ENCODE measurements at places on chromosomes 1 and 21. TPM values are rescaled to one million over a fixed set of nuclear protein-coding genes. Genes with fewer than 3 reads are reported as not detected.

Gene WNT9A
- 0.83 TPM for total RNA-seq

DNA sequence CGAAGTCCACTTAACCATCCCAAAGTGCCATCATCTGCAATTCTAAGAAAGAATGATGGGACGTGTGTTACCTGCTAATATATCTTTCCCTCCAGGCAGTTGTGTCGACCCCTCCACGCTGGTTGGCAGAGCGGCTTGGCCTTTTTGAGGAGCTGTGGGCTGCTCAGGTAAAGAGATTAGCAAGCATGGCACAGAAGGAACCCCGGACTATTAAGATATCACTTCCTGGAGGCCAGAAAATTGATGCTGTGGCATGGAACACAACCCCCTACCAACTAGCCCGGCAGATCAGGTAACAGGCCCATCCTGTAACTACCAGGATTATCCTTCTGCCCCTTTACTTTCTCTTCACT lies 520 bp downstream of the TARS2 start:
- H3K27ac ChIP-seq = peak overlapping the region; percentile 87
- H3K27me3 ChIP-seq = no peaks in the 10 kb centered on the region
- peaks cover 26% of the 10 kb centered on the region for H3K4me1 ChIP-seq
- H3K36me3 ChIP-seq = peaks cover 23% of the 10 kb centered on the region
- DNase-seq = peak; percentile 54

GRCh38 chr1:7953850-7954609 lies 7.5 kb upstream of the PARK7 start:
- H3K36me3 ChIP-seq = no peaks in the 10 kb centered on the region
- peaks cover 8% of the 10 kb centered on the region for H3K4me1 ChIP-seq
- DNase-seq = peak; percentile 98
- H3K27ac ChIP-seq = peak overlapping the region; percentile 84
- no peaks in the 10 kb centered on the region for H3K27me3 ChIP-seq
- peak overlapping the region; percentile 52 for H3K4me3 ChIP-seq

GRCh38 chr1:147794570-147794969 lies 34.2 kb upstream of the GJA5 start:
- H3K4me1 ChIP-seq = no peaks in the 10 kb centered on the region
- no peaks in the 10 kb centered on the region for H3K36me3 ChIP-seq
- no peak overlapping the region for H3K4me3 ChIP-seq
- no peaks in the 10 kb centered on the region for H3K27me3 ChIP-seq

Gene NBPF4
- total RNA-seq = 0.33 TPM

GRCh38 chr1:16905110-16905867 lies 9.5 kb downstream of the RNU1-2 start:
- no peaks in the 10 kb centered on the region for H3K27me3 ChIP-seq
- H3K4me1 ChIP-seq = peaks cover 25% of the 10 kb centered on the region
- peak overlapping the region; percentile 92 for H3K27ac ChIP-seq
- peak overlapping the region; percentile 39 for H3K4me3 ChIP-seq
- no peak for DNase-seq

GRCh38 chr1:198678901-198679329 lies 40.1 kb downstream of the PTPRC start:
- H3K4me1 ChIP-seq = peaks cover 100% of the 10 kb centered on the region
- H3K4me3 ChIP-seq = no peak overlapping the region
- no peaks in the 10 kb centered on the region for H3K27me3 ChIP-seq

Gene CAMK1G
- 12.2 TPM for total RNA-seq

- no peaks in the 10 kb centered on the region for H3K27me3 ChIP-seq
- peak; percentile 63 for DNase-seq
- no peaks in the 10 kb centered on the region for H3K36me3 ChIP-seq
- H3K27ac ChIP-seq = no peak overlapping the region
Observed at GRCh38 chr1:16111771-16112595, 38.5 kb upstream of the FAM131C start.

Gene AMY2A
- total RNA-seq = 0.43 TPM

Gene DENND1B
- total RNA-seq = 18.3 TPM

GRCh38 chr1:76669131-76669530 lies 198.1 kb upstream of the ST6GALNAC5 start:
- H3K27ac ChIP-seq = no peak overlapping the region
- DNase-seq = no peak
- H3K27me3 ChIP-seq = no peaks in the 10 kb centered on the region
- no peaks in the 10 kb centered on the region for H3K36me3 ChIP-seq
- H3K4me1 ChIP-seq = no peaks in the 10 kb centered on the region

- no peaks in the 10 kb centered on the region for H3K27me3 ChIP-seq
- no peak overlapping the region for H3K4me3 ChIP-seq
- H3K27ac ChIP-seq = no peak overlapping the region
- DNase-seq = no peak
Observed at GRCh38 chr1:115676498-115677181, 34.9 kb downstream of the VANGL1 start.

- H3K36me3 ChIP-seq = no peaks in the 10 kb centered on the region
- H3K27me3 ChIP-seq = no peaks in the 10 kb centered on the region
- DNase-seq = no peak
- H3K4me3 ChIP-seq = no peak overlapping the region
Observed at GRCh38 chr1:168691541-168691940, 37.5 kb downstream of the DPT start.

GRCh38 chr1:4654764-4655673 lies 610 bp downstream of the AJAP1 start:
- H3K36me3 ChIP-seq = no peaks in the 10 kb centered on the region
- H3K4me1 ChIP-seq = peaks cover 27% of the 10 kb centered on the region
- peak overlapping the region; percentile 35 for H3K4me3 ChIP-seq
- no peak overlapping the region for H3K27ac ChIP-seq

DNA sequence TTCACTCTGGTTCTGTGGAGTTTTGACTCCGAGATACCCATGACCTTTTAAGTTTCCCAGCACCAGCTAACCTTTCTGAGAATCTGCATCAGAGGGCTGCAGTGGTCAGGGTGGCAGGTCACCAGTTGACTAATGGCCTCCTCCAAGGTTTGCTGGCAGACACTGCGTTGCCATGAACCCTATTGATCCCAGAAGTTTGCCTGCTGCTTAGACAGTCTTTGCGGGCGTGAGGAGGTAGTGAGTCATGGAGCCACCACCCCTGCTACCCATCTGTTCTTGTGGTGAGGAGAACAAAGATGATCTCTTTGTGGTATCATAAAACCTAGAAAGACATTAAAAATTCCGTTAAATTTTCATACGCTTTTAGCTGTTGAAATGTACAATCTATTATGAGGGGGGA lies 180.4 kb downstream of the FGGY start:
- H3K27me3 ChIP-seq = no peaks in the 10 kb centered on the region
- no peaks in the 10 kb centered on the region for H3K36me3 ChIP-seq

GRCh38 chr1:36349241-36349671 lies 25.8 kb upstream of the EVA1B start:
- H3K27me3 ChIP-seq = no peaks in the 10 kb centered on the region
- H3K36me3 ChIP-seq = peaks cover 43% of the 10 kb centered on the region
- peak; percentile 85 for DNase-seq

GRCh38 chr1:37458551-37458950 lies 15.8 kb upstream of the ZC3H12A start:
- no peak for DNase-seq
- no peaks in the 10 kb centered on the region for H3K36me3 ChIP-seq
- H3K27ac ChIP-seq = no peak overlapping the region
- H3K4me3 ChIP-seq = no peak overlapping the region

Gene C1QC
- total RNA-seq = 919 TPM

Gene SLAMF8
- 40.0 TPM for total RNA-seq

DNA sequence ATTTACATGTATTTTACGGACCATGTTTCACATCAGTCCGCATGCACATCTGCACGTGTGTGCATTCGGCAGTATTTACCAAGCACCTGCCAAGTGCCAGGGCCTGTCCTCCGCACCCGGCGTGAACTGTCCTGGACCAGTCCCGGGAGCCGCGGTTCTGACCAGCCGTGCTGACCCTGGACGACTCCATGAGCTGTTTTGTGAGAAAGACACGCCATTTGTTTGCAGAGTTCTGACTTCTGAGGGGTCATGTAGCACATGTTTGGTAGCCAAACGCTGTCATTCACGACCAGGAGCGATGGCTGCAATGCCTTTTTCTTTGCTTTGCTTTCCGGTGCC lies 3.3 kb upstream of the OLIG2 start:
- peaks cover 100% of the 10 kb centered on the region for H3K27me3 ChIP-seq
- DNase-seq = no peak
- H3K4me3 ChIP-seq = no peak overlapping the region
- no peaks in the 10 kb centered on the region for H3K36me3 ChIP-seq

- peak within 1 kb of the TSS; percentile 83 for H3K4me3 ChIP-seq
- peaks cover 30% of the 10 kb centered on the region for H3K4me1 ChIP-seq
- H3K27ac ChIP-seq = peak within 1 kb of the TSS; percentile 93
- peak; percentile 91 for DNase-seq
- H3K27me3 ChIP-seq = no peaks in the 10 kb centered on the region
Observed at GRCh38 chr21:45074048-45074817, at the start of gene ADARB1. Gene ADARB1 (plus strand): TSS chr21:45074580. CDS start chr21:45171657, 97,077 bp downstream.

Gene CDCA8
- total RNA-seq = 4.3 TPM

DNA sequence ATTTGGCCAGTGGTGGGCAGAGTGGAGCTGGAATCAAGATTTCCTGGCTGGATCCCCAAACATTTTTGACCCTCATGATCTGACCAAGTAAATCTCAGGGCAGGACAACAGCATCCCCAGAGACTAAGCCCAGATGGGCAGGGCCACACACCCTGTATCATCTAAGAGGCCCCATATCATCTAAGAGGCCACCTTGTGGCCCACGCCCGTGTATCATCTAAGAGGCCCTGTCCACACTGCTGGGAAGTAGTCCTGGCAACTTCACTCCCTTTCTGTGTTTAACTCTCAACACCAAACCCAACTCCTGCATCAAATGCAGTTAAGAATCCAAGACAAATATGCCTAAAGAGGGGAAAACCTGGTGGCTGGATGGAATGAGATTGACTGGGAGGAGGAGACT lies 81.6 kb upstream of the SSX2IP start:
- H3K27me3 ChIP-seq = no peaks in the 10 kb centered on the region
- DNase-seq = no peak
- no peaks in the 10 kb centered on the region for H3K4me1 ChIP-seq
- H3K27ac ChIP-seq = no peak overlapping the region
- H3K4me3 ChIP-seq = no peak overlapping the region

DNA sequence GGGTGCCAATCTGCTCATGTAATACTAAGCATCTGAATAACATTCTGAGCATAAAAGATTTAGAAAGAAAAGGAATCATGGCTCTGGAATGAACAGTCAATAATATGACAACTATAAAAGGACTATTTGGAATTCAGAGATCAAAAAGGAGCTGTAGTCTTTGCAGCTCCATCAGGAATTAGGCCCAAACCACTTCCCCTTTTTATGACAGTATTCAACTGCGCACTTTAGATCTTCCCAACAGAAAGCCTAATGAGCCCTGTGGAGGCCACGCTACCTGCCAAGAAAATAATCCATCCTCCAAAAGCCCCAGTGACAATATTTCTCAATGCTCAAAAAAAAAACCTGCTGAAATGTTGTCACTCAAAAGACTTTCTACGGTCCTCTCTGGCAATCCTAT lies 163.2 kb downstream of the SNX7 start:
- H3K4me3 ChIP-seq = no peak overlapping the region
- DNase-seq = no peak
- H3K4me1 ChIP-seq = no peaks in the 10 kb centered on the region
- H3K27me3 ChIP-seq = no peaks in the 10 kb centered on the region

DNA sequence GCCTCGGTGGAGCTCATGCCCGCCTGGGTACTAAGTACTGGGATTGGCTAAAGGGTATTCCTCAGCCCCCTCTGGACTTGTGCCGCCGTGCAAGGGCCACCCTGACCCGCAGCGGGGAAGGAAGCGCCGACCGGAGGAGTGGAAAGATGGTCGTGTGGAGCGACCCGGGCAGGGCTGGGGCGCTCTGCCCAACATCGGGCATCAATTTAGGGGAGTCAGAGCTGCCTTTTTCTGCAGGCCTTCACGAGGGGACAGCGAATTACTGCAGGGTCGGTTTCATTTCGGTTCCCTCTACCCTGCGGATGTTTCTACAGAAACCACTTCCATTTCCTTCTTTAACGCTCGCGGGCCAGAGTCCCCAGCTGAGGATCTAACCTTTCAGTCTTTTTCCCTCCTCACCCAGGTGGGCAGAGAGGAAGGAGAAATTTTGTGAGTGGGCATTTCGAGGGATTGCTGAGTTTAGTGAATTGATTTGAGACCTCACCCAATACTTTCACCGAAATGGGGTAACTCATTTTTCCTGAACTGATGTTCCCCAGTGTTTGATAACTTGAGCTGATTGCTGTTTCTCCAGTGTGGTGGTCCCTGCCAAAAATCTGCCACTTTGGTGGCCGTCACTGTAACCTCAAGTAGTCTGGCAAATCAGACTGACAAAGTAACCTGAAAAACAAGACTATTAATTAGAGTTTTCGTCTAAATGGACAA lies 1.1 kb downstream of the TOR1AIP1 start:
- peak overlapping the region; percentile 75 for H3K4me3 ChIP-seq
- H3K27ac ChIP-seq = peak overlapping the region; percentile 100
- peaks cover 11% of the 10 kb centered on the region for H3K36me3 ChIP-seq
- H3K4me1 ChIP-seq = peaks cover 66% of the 10 kb centered on the region
- no peaks in the 10 kb centered on the region for H3K27me3 ChIP-seq
- DNase-seq = no peak

GRCh38 chr1:172086137-172086536 lies 244.8 kb downstream of the DNM3 start:
- H3K36me3 ChIP-seq = no peaks in the 10 kb centered on the region
- H3K4me1 ChIP-seq = no peaks in the 10 kb centered on the region
- no peaks in the 10 kb centered on the region for H3K27me3 ChIP-seq
- H3K4me3 ChIP-seq = no peak overlapping the region

All from spleen (tissue), 13 donors.